Right renal pelvis (tissue), 4 donors: ENCODE measurements at places on chromosomes 2 and 18.

GRCh38 chr18:8450013-8450412 is 159.2 kb upstream of the RAB12 start:
- DNase-seq = no peak

- no peak for DNase-seq
Observed at GRCh38 chr18:79987566-79987965, 797 bp downstream of the TXNL4A start.

DNA sequence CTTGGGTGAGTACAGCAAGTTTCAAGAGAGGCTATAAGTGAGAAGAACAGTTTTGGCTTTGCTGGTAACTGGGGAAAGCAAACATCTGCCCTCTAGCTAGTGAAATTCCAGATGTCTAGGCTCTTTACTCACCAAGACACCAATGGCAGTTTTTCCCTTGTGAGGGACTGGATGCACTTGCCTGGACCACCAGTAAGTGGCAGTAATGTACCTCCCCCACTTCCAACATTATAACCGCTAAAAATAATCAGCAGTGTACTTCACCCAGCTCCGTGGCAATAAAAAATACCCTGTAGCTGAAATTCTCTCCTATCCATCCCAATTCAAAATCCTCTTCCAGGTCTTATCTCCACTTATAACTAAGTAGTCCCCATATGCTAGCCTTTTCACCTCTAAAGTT is 383.9 kb downstream of the ARHGAP15 start:
- no peak for DNase-seq

DNA sequence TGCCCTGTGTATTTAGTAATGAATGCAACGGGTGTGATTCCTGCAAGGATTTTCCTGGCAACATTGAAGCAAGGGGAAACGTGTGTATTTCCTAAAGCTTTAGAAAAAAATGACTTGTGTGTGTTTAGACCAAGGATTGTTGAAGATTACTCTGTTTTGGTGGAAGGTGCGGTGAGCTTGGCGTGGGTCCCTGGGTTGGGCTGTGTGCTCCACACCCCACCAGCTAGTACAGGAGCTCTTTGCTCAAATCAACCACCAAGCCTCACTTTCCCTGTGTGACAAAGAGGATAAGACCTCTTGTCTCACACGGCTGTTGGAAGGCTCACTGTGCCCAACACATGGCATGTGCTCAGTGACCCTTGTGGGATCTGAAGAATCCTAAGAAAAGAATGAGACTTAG is 21.4 kb upstream of the GREB1 start:
- DNase-seq = no peak
